ENCODE measurements at places on chromosomes 5 and 9. TPM values are rescaled to one million over a fixed set of nuclear protein-coding genes. Genes with fewer than 3 reads are reported as not detected.

- DNase-seq = no peak
Measured at GRCh38 chr5:77444356-77444755, 47.8 kb downstream of the WDR41 start.

- DNase-seq = no peak
Measured at GRCh38 chr5:134141331-134142050, 27.0 kb downstream of the TCF7 start.

DNA sequence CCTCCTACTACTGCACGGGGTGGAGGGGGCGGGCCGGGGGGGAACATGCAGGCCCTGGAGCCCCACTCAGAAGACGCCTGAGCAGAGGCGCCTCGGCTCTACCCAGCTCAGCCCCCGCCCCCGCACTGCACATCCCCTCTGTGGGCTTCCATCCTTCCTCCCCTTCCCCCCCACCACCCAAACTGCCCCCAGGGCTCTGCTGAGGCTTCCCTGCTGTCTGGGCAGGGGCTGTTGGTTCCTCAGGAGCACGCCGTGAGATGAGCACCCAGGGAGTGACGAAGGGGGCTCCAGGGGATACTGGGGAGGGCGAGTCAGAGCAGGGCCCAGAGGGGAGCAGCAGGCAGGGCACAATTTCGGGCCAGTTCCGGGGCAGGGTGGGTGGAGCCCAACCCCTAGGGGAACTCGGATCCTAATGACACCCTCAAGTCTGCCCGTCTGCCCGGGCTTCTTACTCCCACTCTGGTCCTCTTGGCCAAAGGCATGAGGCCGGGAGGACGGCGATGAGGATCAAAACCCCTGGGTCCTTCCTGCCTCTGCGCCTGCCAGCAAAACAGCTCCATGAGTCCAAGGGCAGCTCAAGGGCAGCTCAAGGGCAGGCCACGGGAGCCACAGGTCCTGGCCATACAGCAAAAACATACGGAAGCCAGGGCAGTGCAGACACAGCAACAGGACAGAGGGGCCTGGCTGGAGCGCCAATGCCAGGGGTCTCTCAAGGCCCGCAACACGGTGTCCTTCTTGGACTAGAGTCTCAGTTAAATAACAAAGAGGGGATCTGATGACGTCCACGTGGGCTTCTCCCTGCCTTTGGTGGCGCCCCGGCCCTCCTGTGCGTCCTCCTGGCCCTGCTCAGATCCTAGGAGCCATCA is 200.9 kb downstream of the AUH start:
- no peak for DNase-seq

DNA sequence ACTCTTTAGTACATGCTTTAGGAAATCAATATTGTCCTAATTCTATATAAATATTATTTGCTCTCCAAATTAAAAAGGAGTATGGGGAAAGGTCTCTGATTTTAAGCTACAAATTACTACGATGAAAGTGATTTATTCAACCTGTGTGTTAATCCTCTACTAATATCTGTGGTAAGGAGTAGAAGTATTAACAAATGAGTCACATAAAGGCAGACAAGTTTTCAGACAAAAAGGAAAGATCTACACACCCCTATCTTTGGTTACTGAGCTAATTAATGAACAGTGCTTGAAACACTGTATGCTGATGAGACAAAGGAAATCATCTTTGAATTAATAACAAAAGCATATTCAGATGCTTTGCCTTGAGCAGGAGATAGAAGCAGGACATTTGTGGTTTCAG is 15.9 kb downstream of the LOX start:
- no peak for DNase-seq

- DNase-seq = no peak
Measured at GRCh38 chr5:142387024-142387682, 62.3 kb upstream of the SPRY4 start.

DNA sequence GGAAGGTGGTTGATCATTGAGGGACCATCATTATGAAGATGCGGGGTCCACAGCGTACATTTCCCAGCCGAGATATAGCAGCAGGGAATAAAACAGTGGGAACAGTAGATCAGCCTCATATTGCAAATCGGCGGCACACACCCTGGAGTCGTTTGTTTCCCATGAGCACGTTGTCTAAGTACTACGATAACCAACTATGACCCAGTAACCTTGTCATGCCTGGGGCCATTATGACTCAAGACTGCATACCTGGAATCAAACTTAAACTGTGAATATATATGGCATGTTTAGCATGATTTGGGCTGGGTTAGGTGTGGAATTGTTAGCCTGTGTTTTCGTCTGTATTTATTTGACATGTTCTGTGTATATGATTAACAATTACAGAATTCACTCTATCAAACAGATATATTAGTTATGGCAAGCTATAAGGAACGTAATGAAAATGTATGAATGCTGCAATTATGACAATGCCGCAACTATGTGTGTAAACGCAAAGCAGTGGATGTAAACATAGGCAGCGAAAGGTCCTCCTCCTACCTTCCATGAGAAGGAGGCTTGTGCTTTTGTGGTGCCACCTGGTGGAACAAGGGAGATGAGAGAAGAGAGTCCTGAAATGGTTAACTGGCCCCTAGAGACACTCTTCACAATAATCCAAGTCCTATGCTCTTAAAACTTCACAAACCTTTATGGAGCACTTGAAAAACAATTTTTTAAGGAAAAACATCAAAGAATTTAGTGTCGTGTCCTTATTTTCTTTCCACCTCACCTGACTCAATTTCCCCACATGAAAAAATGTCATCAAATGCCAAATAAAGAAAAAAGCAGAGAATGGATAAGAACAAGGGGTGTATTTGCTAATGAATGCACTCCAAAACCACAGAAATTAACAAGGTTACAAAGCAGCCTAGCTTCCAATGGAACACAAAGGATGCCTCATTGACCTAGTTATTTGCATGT is 47.1 kb downstream of the SEMA5A start:
- no peak for DNase-seq

Gene CTSV
- polyA plus RNA-seq = not detected

Gene SPEF2
- polyA plus RNA-seq = 1.5 TPM

DNA sequence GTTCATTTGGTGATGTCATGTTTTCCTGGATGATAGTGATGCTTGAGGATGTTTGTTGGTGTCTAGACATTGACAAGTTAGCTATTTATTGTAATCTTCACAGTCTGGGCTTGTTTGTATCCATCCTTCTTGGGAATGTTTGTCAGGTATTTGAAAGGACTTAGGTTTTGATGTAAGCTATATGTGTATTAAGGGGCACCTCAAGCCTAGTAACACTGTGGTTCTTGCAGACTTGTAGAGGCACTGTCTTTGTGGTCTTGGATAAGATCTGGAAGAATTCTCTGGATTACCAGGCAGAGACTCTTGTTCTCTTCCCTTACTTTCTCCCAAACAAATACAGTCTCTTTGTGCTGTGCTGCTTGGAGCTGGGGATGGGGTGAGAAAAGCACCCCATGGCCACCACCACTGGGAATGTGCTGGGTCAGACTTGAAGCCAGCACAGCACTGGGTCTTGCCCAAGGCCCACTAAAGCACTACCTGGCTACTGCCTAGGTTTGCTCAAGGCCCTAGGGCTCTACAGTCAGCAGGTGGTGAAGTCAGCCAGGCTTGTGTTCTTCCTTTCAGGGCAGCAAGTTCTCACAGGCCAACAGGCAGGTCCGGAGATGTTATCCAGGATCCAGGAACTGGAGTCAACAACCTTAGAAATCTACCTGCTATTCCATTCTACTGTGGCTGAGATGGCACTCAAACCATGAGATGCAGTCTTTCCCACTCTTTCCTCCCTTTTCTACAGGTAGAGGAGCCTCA is 49.3 kb upstream of the GNA14 start:
- no peak for DNase-seq

- no peak for DNase-seq
Measured at GRCh38 chr9:14159440-14160216, 154.3 kb downstream of the NFIB start.

DNA sequence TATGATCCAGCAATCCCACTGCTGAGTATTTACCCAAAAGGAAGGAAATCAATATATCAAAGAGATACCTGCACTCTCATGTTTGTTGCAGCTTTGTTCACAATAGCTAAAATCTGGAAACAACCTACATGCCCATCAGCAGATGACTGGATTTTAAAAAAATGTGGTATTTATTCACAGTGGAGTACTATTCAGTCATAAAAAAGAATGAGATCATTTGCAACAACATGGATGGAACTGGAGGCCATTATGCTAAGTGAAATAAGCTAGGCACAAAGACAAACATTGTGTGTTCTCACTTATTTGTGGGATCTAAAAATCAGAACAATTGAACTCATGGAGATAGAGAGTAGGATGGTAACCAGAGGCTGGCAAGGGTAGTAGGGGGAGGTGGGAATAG is 33.1 kb downstream of the CYSTM1 start:
- DNase-seq = no peak

- no peak for DNase-seq
Measured at GRCh38 chr5:132485641-132486317, 4.8 kb downstream of the IRF1 start.
